ENCODE measurements at places on chromosomes 2 and 18. TPM values are rescaled to one million over a fixed set of nuclear protein-coding genes. Genes with fewer than 3 reads are reported as not detected.

Gene CTNNA2
- total RNA-seq: not detected

Gene CCL20
- 5.7 TPM for total RNA-seq

Gene LYG2
- not detected for total RNA-seq

Gene CNNM4
- total RNA-seq: 7.2 TPM

Gene CYP1B1
- 6.9 TPM for total RNA-seq

Gene NDUFS1
- total RNA-seq: 101 TPM

Gene CNDP1
- not detected for total RNA-seq

Gene ARHGEF4
- total RNA-seq: 0.80 TPM

Gene DCDC2C
- total RNA-seq: not detected

Gene GCKR
- not detected for total RNA-seq

Gene TMEM237
- 19.4 TPM for total RNA-seq

Gene MBD5
- total RNA-seq: 13.6 TPM

Gene EVX2
- total RNA-seq: not detected

Gene SKOR2
- total RNA-seq: not detected

Gene LIPG
- total RNA-seq: 0.08 TPM

Gene SCN3A
- not detected for total RNA-seq

Gene ABHD1
- 0.34 TPM for total RNA-seq

Gene SPC25
- total RNA-seq: 26.8 TPM

Gene NYAP2
- not detected for total RNA-seq

Gene EXOC6B
- 7.8 TPM for total RNA-seq

Gene STAT4
- total RNA-seq: 51.5 TPM

Gene GREB1L
- total RNA-seq: not detected

Gene DSC1
- total RNA-seq: 0.04 TPM

Gene INHA
- not detected for total RNA-seq

Gene AKAIN1
- total RNA-seq: not detected

Gene MERTK
- 0.65 TPM for total RNA-seq

Gene RGPD4
- 0.67 TPM for total RNA-seq

Gene C2orf81
- total RNA-seq: 3.8 TPM

Gene AUP1
- 200 TPM for total RNA-seq

Gene FOSL2
- 78.7 TPM for total RNA-seq

Gene TEKT4
- total RNA-seq: not detected

Gene DLGAP1
- not detected for total RNA-seq
